Diencephalon (tissue), 1 donor: ENCODE measurements at places on chromosomes 2 and 18. TPM values are rescaled to one million over a fixed set of nuclear protein-coding genes. Genes with fewer than 3 reads are reported as not detected.

The BOLL gene
- 1.4 TPM for total RNA-seq

The COLEC12 gene
- total RNA-seq, result 16.8 TPM

The TWIST2 gene
- total RNA-seq, result 0.23 TPM

The IL36A gene
- total RNA-seq, result not detected

The FTCDNL1 gene
- total RNA-seq, result 4.8 TPM

The NEB gene
- 3.2 TPM for total RNA-seq

The PSD4 gene
- 4.4 TPM for total RNA-seq

The B3GNT7 gene
- total RNA-seq, result 9.0 TPM

The STK17B gene
- total RNA-seq, result 12.2 TPM
